ENCODE measurements at places on chromosomes 7 and 10.
A peak's percentile ranks its signal among the peaks of the same experiment; 100 is the strongest.

GRCh38 chr10:27618906-27619305 is 114.8 kb downstream of the RAB18 start:
- peak; percentile 96 for DNase-seq

- no peak for DNase-seq
Measured at GRCh38 chr7:22166928-22167327, 190.0 kb downstream of the RAPGEF5 start.

- peak; percentile 65 for DNase-seq
Measured at GRCh38 chr10:86992456-86992855, 24.2 kb downstream of the ADIRF start.

- no peak for DNase-seq
Measured at GRCh38 chr10:71965623-71966022, 1.4 kb downstream of the CHST3 start.

DNA sequence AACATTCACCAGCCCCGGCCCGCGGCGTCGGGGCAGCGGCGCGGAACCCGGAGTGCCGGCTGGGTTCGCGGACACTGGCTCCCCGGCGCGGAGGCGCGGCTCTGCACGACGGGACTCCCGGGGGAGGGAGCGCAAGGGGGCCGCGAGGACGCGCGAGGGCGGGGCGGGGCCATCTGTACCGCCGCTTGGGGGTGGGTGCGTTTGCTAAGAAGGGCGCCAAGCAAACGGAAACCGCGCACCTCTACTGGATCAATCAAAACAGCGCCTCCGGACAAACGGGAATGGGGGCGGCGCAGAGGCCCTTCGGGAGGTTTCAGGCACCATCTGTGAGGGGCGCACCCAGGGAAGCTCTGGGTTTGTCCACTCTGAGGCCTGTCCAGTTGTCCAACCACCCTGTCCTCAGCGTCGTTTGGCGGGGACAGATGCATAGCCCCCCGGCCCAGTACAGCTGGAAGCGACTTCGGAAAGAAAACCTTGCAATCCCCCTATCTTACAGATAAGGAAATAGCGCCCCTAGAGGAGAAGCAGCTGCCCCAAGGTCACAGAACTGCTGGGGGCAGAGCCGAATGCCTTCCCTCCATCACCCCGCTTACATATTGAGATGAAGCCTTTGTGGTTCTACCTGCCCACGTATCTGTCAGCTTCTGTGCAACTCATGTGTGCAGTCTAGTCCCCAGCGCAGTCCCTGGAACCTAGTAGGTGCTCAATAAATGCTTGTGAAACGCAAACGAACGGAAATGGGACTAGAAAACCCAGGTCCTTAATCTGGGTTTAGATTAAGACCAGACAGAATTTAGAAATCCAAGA is 10.7 kb upstream of the SLIT1 start:
- peak; percentile 48 for DNase-seq

- DNase-seq = peak; percentile 98
Measured at GRCh38 chr10:95308389-95309302, 17.8 kb upstream of the PDLIM1 start.

DNA sequence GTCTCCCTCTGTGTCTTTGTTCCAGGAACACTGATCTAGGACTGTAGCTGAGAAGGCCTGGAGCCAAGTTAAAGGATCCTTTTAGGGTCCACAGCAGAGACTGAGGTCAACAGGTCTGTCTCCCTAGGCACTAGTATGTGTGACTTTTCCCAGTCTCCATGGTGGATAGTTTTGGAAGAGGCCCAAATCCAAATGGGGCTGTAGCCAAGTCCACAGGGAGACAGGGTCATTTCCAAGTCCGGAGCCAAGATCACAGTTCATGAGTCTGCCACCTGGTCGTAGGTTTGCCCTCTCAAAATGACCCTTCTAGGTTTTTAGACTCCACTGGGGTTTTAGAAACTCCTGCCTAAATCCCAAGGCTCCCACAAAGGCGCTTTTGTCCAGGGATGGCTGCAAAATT is 16.8 kb downstream of the ZNF277 start:
- DNase-seq = no peak

DNA sequence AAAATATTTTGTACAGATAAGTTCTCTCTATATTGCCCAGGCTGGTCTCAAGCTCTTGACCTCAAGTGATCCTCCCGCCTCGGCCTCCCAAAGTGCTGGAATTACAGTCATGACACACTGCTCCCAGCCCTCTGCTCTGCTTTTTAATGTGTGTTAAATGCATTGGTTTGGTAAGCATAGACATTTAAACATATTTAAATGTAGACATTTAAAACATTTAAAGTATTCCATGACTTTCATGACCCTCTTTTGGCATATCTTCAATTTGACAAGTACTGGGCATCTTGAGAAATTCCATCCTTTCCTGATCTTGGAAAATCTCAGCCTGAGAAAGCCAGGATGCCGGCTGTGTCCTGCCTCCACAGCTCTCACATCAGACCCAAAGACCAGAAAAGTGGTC is 5.2 kb upstream of the SAR1A start:
- DNase-seq = peak; percentile 58

- no peak for DNase-seq
Measured at GRCh38 chr10:48335788-48336187, 29.3 kb downstream of the MAPK8 start.

DNA sequence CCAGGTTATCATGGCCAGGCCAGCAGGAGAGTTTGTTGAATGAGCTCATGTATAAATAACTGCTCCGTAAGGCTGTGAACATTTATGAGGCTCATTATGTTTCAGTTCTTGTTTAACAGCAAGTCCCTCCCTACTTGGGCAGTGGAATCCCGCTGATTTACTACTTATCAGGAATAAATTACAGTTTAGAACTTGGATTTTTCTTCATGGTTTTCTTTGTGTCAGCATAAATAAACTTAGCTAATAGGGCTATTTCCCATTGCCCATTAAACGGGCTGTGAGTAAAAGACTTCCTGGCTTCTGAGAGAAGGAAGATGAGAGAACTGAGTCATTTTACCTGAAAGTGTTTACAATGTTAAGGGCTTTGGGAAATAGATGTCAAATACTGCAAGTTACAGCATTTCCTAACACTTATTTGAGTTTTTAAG is 701.6 kb upstream of the ANKRD30A start:
- DNase-seq = no peak

DNA sequence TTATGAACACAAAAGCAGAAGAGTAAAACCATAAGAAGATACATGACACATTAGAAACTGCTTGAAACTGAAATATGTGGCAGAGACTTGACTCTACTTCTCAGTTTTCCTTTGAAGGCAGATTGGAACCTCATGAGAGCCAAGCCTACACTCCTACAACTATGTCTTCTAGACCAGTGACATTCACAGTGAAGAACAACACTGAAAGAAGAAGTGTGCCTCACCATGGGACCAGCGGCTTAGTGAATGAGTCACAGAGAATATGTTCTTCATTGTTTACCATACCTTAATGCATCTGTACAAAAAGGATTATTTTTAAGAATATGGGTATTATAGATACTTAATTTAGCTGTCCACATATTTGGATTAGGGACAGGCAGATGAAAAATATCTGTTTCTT is 248.3 kb downstream of the CDC14C start:
- no peak for DNase-seq

DNA sequence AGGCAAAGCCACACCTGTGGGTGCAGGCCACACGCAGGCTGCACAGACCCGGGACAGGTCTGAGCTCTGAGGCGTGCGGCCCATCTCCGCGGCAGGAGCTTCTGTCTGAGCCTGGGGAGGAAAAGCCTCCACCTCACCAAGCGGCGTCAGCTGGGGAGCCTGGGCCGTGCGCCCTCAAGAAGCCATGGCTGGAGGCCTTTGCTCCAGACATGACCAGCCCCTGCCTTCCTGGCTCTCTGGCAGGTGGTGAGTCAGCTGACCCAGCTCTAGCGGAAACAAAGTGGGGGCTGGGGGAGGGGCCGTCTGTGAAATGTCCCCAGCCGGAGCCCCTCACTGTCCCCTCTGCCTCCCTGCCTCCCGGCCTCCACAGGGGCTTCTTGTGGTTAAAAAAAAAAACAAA is 12.5 kb downstream of the GPER1 start:
- DNase-seq = no peak
